ENCODE measurements at places on chromosomes 3 and 15. TPM values are rescaled to one million over a fixed set of nuclear protein-coding genes. Genes with fewer than 3 reads are reported as not detected.

ELL3 gene
- 3.1 TPM for total RNA-seq

EBLN2 gene
- 1.4 TPM for total RNA-seq

TTLL13 gene
- total RNA-seq: 0.20 TPM

ABHD17C gene
- 4.6 TPM for total RNA-seq

ALDH1L1 gene
- total RNA-seq: not detected

GPR171 gene
- total RNA-seq: not detected

MEX3B gene
- total RNA-seq: 3.0 TPM

VEPH1 gene
- total RNA-seq: 138 TPM

MAP6D1 gene
- 3.1 TPM for total RNA-seq

GP5 gene
- total RNA-seq: 0.13 TPM

DISP2 gene
- 0.13 TPM for total RNA-seq

GPR87 gene
- not detected for total RNA-seq

TPRG1 gene
- total RNA-seq: not detected

STAC gene
- total RNA-seq: 29.0 TPM

UQCC5 gene
- total RNA-seq: 9.9 TPM

FAM174B gene
- 6.3 TPM for total RNA-seq

CELF6 gene
- total RNA-seq: 0.13 TPM

PPP1R14D gene
- not detected for total RNA-seq

ITIH1 gene
- not detected for total RNA-seq

ATP10A gene
- total RNA-seq: not detected

LEKR1 gene
- total RNA-seq: not detected
